ENCODE measurements at places on chromosomes 1 and 21.

DNA sequence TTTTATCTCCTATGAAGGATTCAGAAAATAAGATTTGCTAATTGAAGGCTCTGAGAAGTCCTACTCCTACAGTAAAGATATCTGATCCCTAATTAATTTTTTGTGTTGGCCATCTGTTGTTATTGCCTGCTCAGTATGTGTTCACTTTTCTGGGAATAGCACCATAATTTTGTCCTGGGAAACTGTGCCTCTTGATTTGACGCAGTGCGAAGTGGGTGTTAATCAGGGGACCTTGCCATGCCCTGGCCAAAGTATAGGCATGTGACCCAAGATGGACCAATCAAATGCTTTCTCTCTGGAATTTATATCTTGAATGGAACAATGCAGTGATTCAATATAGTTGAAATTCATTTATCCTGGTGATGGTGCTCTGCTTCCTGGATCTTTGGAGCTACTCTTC is 30.4 kb upstream of the GNG12 start:
- DNase-seq = no peak

DNA sequence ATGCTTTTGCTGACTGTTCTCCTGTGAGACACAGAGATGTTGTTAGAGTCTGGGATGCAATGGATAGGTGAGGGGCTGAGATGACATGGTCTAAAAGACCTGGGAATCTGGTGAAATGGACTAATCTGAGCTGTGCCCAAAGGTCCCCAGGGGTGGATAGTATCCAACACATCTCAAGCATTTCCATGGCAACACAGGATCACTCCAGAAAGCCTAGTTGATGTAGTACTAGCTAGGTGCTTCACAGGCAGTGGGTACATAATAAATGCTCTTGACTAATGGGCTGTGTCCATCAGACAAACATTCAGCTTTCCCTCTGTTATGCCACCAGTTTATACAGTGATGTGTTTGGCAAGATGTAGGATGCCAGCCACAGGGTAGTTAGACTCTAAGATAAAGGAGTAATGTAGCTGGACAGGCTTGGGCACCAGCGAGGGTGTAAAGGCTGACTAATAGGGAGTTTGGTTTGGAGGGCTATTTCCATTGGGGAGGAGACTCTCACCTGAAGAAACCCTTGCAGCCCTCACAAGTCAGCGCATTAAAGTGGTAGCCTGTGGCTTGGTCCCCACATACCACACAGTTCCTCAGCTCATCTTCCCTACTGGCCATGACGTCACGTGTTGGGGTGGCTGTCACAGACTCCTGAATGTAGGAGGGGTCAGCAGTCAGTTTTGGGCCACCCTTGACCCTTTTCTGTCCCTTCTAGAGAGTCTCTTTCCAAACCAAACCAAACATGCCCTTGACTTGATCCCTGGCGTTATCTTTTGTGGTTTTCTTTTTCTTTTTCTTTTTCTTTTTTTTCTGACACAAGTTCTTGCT is 1.8 kb downstream of the NR1I3 start:
- DNase-seq = no peak

GRCh38 chr1:39940980-39941871 is 13.7 kb upstream of the MFSD2A start:
- no peak for DNase-seq

GRCh38 chr1:178371933-178372388 is 124.8 kb downstream of the CLEC20A start:
- DNase-seq = no peak

GRCh38 chr1:47399138-47399845 is 16.8 kb upstream of the FOXE3 start:
- no peak for DNase-seq

- DNase-seq = no peak
These were observed 119.2 kb downstream of the RWDD3 start for GRCh38 chr1:95353194-95353593.

DNA sequence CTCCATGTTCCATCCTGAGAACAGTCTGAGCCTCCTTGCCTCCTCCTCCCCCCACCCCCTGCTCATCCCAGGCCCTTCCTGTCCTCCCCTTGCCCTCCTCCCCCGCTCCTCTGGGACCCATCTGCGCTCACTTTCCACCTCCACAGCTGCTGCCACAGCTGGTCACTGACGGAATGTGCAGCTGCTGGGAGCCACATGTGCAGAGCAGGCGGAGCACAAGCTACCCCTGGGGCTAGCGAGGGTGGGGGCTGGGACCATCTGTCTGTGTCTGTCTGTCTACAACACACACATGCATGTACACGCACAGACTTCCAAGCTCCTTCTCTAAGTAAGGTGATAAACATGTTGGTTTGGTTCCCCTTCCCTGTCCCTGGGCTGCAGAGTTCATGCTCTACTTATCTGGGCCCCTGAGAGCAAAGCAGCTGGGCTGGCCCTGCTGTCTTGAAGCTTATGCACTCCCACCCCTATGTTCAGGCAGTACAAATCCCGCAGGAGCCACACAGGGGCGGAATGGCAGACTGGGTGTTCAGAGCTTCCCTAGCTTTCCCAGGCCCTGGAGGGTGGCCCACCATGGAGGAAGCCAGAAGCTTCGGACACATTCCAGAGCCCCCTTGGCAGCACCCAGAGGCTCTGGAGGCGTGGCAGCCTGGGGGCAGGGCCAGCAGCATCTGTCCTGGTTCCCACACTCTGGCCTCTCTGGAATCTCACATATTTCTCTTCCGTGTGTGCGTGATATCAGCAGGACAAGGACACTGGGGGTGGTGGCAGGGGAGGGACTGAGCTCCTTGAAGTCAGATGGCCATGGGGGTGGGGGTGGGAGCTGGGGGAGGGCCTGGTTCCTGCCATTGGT is 7.0 kb upstream of the HEYL start:
- DNase-seq = no peak

DNA sequence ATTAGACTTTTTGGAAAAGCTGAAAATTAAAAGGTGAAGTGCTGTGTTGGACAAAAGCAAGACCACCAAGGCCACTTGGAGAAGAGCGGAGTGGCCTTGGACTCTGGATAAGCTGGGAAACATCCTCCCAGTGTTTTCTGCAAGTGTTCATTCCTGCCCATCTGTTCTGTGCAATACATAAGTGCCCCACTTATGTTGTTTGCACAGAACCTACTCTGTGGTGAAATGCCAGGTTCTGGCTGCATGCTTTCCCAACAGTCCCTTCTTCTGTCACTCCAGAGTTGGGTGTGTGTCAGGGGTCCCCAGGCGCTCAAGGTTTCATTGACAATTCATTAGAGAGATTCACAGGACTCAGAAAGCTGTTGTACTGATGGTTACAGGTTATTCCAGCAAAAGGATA is 30.3 kb downstream of the NHLH2 start:
- no peak for DNase-seq

DNA sequence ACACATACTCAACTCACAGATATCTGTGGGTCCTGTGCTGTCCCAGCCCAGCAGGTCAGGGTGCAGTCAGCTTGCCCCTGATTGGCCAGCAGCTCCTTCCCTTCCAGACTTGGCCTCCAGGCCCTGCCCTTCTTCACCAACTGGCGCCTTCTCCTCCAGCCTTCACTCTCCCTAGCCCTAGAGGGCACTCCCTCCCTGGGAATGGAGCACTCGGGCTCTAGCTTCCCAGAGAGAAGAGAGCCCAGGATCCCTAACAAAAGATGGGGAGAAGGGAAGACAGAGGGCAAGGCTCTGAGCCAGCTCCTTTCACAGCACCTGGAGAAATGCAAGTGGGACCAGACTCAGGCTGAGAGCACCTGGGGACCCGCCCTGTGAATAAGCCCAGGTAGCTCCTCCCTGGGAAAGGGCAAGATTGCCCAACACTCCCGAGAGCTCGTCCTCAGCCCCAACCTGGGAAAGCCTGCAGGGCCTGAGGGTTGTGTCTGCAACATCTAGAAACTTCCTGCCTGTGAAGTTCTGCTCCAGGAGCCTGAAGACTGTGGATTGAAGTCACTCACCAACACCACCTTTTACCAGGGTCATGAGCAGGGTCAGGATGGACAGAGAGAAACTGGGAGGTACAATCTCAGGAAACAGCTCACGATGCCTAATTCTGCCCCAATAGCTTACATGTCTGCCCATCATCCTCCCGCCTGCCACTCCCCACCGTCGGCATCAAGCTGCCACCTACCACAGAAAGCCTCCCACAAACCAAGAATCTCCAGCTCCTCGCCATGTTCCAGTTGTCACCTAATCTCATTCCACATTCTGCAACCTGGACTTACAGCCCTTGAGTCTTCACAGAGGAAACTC is at the start of gene PGLYRP4:
PGLYRP4 (minus strand) TSS at position 331 of the 852 bp plus-strand sequence. CDS start 909 bp downstream, outside the sequence.
- DNase-seq = no peak

DNA sequence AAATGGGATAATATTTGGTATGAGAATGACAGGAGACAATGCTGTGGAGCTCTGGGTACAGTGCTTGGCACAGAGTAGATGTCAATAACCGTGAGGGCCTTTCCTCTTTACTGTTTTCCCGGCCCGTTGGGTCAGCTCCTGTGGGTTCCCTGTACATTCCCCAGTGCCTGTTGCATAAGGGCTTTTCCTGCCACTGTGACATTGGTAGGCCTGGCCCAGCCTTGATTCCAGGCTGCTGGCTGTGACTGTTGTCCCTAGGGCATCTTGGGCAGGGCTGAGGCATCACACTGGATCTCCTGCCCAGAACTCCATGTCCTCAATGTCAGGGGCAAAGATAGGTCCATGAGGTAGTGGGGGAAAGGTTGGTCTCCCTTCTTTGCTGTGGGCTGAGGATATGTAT is 25.8 kb upstream of the MYCL start:
- no peak for DNase-seq

GRCh38 chr1:102219463-102219862 is 222.7 kb upstream of the OLFM3 start:
- no peak for DNase-seq

GRCh38 chr21:39523915-39524314 is 72.1 kb downstream of the SH3BGR start:
- no peak for DNase-seq

DNA sequence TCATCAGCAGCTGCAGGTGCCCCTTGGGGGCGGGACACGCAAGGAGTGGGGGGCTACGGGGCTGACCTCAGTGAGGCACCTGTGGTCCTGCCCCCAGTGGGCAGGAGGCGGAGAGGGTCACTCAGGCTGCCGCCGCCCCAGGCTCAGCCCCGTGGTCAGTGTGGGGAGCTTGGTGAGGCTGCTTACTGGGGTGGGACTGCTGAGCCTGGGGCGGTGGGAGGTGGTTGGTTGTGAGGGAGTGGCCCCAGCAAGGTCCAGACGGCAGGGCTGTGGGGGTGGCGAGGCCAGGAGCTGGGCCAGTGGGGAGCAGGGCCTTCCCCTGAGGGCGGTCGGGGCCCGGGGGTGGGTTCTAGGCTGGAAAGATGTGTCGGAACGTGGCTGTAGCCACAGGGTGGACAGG is 14.3 kb downstream of the PFKL start:
- no peak for DNase-seq

- no peak for DNase-seq
These were observed 40.3 kb upstream of the KCTD3 start for GRCh38 chr1:215526846-215527151.

DNA sequence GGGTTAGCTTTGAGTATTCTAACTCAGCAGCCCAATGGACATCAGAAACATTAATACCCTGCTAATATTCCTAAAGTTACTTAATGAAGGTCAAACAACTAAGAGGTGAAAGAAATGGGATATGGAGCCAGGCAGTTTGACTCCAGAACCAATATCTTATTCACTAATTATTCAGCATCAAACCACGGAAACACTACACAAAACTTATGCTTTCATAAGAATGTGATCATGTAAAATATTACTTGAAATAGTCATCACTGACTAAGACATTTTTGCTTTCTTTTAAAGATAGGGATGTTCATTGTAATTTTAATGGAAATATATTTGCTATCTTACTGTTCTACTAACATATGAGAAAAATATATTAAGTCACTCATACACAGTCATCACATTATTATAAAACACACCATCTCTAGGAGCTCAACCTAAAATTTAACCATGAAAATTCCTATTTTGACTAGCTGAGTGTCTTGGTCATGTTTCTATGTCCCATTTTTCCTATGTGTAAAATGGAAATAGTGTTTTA is 240.9 kb downstream of the KCTD3 start:
- no peak for DNase-seq

DNA sequence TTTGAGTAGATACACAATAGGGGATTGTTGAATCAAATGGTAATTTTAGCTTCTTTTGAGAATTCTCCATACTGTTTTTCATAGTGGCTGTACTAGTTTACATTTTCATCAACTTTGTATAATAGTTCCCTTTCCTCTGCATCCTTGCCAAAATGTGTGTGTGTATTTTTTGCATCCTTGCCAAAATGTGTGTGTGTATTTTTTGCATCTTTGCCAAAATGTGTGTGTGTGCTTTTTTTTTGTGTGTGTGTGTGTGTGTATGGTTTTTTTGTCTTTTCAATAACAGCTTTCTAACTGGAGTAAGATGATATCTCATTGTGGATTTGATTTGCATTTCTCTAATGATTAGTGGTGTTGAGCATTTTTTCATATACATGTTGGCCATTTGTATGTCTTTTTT is 105.4 kb downstream of the ATP6V1G3 start:
- no peak for DNase-seq

DNA sequence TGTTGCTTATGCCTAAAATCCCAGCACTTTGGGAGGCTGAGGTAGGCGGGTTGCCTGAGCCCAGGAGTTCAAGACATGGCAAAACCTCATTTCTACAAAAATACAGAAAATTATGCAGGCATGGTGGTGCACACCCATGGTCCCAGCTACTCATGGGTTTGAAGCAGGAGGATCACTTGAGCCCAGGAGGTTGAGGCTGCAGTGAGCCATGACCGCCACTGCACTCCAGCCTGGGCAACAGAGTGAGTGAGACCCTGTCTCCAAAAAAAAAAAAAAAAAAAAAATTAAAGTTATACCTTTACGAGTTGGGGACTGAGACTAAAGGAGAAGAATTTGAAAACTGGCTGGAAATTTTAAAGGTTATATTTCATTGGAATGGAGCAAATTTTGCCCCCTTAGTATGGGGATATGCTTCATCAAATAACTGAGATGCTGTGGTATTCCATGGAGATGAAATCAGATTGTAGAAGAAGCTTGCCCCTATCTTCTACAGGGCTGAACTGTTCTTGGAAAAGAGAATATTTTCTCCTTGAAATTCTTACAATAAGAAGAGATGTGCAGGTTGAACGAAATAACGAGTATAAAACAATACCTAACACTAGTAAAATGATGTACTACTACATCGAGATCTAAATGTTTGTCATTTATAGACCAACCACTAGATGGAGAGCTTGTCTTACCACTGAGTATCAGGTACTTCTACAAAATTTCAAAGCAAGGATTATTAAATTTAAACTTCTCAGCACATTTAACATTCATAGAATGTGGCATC is 34.9 kb upstream of the SCYL3 start:
- no peak for DNase-seq

DNA sequence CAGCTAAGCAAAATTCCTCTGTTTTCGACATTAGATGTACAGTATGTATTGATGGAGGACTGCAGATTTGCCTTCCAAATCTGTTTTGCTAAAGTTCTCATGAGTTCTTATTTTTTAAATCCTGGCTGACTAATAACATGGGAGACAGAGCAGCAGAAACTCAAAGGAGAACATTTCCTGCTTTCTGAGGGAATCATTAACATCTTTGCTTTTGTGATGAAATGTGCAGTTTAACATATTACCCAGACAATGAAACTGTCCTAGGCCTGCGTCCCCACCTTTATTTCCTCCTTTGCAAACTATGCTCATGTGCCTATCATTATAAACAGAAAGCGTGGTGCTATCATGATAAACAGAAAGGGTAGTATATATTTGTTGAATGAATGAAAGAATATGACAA is 149.9 kb downstream of the ZP4 start:
- no peak for DNase-seq
